ENCODE measurements at places on chromosomes 12 and 14.

- no peak for DNase-seq
These were observed 36.7 kb upstream of the TMCC3 start for GRCh38 chr12:94686834-94687628.

DNA sequence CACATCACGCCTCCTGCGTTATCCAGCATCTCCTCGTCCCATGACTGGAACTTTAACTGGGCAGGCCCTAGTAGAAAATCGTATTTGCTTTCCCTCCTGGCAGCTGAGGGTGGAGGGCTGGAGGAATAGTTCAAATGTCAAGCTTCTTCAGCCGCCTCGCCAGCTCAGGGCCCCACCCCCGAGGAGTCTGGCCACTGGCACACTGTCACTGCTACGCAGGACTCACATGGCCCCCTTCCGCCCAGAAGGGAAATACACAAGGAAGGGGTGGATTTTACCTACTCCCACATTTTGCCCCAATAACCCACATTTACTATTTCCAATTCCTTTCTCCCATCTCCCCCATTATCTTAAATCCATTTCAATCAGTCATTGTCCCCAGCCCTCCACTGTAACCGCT lies 8.6 kb downstream of the SLC6A13 start:
- no peak for DNase-seq

GRCh38 chr14:38199739-38200138 lies 8.0 kb upstream of the SSTR1 start:
- DNase-seq, result no peak

GRCh38 chr14:73003681-73004080 lies 23.2 kb downstream of the ZFYVE1 start:
- no peak for DNase-seq

DNA sequence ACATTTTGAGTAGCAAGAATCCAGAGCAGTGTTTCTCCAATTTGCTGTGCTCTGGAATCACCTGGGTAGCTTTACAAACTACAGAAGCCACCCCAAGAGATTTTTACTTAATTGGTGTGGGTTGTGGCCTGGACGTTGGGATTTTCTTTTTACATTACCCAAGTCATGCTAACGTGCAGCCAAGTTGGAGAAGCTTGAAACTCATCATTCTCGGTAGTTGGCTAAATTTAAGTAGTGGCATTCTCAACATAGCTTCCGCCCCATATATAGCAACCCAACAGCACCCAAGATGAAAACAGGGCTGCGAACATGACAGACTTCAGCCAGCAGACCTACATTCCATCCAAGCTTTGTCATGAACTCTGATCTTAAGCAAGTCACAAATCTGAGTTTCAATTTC lies 25.0 kb downstream of the DAD1 start:
- DNase-seq, result no peak

DNA sequence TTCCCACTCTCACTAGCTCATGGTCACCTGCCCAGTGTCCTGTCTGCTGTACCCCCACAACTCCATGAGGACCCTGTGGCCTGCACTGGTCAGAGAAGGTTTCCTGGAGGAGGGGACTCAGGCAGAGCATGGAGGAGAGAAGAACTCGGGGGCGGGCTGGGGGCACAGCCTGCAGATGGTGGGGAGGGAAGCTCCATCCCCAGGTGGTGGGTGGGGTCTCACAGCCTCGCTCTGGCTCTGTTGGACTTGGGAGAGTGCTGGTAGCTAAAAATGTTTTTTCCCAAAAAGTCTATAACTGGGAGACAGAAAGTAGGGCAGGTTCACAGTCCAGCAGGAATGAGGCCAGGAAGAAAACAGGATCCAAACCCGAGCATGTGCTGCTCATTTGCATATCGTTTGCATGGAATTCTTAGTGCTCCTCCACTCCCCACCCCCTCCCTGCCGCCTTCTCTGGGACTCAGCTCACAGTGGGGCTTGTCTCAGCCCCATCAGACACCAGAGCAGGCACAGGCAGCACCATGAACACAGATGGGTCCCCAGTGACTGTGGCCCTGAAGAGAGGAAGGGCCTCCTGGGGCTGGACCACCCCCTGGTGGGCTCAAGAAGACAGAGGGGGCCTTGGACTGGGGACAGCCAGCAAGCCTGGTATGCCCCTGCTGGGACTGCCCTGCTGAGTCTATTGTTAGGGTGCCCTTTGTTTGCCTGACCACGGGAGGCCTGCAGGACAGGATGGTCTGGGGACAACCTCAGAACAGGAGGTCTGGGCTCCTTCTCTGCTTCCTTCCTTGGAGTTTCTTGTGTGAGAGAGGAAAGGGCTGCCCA lies 67.0 kb upstream of the SFSWAP start:
- no peak for DNase-seq

DNA sequence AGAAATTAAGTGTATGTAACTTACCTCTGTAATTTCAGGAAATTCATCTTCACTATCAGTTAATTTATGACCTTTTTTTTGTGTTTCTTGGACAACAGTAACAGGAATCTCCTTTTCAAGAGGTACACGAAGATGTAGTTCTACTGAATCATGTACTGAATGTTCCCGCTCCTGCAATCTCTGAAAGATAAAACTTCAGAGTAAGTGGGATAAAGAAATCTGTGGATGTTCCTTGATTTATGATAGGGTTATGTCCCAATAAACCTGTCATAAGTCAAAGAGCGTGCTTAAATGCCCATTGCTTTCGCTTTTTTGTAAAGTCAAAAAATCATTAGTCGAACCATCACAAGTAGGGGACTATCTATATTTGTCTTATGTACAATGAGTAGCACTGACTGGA lies 40.8 kb downstream of the SENP1 start:
- no peak for DNase-seq

DNA sequence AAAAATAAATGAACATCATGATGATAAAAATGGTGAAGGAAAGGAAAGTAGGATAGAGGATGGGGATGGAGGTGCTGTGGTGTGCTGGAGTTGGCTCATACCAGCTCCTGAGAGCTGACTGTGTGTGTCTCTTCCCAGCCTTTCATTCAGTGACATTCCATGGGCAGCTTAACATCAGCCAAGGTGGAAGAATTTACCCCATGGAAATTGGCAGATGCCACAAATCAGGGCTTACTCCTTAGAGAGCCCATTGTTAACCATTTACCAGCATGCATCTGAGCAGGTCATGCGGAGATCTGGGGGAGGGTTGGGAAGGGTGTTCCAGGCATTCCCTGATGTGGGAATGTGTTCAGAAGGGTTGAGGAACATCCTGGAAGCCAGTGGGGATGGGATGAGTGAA lies 164.7 kb upstream of the MYL2 start:
- DNase-seq, result no peak

GRCh38 chr14:105056303-105056831 lies 8.9 kb downstream of the GPR132 start:
- DNase-seq, result no peak

DNA sequence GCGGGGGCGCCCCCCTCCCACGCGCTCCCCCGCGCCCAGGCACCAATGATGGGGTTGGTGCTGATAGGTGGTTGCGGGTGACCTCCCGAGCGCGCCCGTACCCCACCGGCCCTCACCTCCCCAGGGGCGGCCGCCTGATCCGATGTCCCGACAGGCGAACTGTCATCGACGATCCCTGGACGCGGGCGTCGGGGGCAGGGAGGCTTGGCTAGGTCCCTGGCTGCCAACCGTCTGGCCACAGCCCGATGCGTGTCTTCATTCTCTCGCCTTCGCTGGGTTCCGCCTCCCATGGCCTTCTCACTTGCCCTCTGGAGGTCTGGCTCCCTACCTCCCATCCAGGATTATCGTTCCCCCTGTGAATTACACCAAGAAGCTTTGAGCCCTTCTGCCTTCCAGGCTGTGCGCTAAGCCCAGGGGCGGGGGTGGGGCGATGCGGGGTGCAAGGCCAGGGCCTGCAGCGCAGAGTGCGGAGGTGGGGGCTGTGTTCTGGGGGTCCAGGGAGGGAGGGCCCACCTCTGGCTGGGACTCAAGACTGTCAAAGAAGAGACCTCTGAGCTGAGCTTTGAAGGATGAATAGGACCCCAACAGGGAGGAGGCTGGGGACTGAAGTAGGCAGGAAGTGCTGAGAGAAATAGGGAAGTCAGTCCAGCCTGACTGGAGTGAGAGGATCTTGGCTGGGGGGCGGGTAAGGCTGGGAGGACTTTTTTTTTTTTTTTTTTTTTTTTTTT lies 7.7 kb upstream of the RACGAP1 start:
- no peak for DNase-seq

Data from BJ (cell line).